WTC11 (cell line): ENCODE measurements at places on chromosomes 6 and 20.

GRCh38 chr6:50062051-50062450 lies 12.3 kb upstream of the DEFB112 start:
- DNase-seq, result no peak

- no peak for DNase-seq
Observed at GRCh38 chr20:23008667-23009066, 26.4 kb upstream of the SSTR4 start.

DNA sequence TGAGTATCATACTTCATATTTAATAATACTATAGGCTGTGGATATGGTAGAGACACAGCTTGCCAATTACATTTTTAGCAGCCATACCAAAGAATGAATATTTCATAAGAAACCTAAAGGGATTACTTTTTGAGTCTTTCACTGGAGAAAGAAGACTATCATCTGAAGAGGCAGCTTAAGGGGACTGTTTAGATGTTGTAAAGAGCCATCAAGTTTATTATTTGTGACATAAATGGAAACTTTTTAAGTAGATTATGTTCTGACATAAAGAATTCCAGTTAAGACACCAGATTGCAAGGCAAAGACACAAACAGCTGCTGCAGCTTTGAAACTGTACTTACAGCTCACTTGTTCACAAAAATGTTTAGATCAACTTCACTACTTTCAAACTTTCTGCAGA lies 429.4 kb downstream of the TFAP2A start:
- DNase-seq, result no peak

DNA sequence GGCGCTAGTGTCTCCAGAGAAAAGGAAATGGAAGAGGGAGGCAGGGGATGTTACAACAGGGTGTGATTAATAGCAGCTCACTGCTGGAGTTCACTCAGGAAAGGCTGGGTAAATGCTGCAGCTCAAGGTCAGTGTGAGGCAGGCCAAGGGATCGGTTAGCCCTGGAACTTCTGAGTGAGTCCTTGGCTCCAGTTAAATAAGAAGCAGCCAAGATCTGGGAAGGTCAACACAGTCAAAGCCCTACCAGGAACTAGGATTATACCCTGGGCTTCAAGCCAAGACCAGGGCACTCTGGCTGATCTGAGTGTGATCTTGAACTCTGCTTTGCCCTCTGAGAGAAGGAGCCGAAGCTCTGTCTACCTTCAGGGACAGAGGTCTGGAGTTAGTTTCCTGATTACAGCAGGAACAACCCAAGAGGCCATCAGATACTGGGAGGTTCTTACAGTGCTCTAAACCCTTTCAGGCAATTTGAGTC lies 44.3 kb downstream of the TPD52L1 start:
- no peak for DNase-seq

- DNase-seq, result peak; percentile 62
Observed at GRCh38 chr20:9068841-9069663, at the start of gene PLCB4. PLCB4 (plus strand) TSS chr20:9069087; CDS start chr20:9307815, 238,728 bp downstream.

DNA sequence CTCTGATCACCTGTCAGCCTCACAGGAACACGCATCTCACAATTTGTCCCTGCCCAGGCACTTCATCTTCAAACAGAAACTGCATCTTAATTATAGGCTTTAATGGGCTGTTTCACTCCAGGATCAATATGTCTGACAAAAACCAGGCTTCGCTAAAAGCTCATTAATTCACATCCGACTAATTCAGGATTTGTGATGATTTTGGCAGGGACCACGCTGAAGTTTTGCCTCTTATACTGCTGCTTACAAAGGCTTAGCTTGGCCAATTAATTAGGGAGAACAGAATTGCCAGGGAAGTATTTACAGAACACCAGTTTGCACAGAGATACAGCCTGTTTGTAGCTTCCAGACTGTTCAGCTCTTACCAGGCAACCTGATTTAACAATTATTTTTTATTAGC lies 541.0 kb upstream of the SPTLC3 start:
- DNase-seq, result no peak
